Mammary epithelial cell (primary cell): ENCODE measurements at places on chromosomes 7 and 10. TPM values are rescaled to one million over a fixed set of nuclear protein-coding genes. Genes with fewer than 3 reads are reported as not detected.
A peak's percentile ranks its signal among the peaks of the same experiment; 100 is the strongest.

DNA sequence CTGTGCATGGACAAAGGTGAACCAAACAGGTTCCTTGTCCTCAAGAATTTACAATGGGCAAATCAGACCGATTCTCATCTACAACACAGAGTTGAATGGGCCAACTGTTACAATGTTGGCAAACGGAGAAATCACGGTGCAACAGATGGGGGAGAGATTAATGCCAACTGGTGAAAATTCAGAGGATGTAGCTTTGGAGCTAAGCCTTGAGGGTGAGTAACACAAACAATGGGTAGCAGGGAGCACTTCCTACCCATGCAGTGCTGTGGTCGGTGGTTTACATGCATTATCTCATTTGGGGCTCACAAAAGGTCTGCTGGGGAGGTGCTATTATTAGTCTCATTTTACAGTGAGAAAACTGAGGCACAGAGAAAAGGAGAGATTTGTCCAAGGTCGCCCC, 902 bp upstream of the NFE2L3 start:
- DNase-seq: no peak

DNA sequence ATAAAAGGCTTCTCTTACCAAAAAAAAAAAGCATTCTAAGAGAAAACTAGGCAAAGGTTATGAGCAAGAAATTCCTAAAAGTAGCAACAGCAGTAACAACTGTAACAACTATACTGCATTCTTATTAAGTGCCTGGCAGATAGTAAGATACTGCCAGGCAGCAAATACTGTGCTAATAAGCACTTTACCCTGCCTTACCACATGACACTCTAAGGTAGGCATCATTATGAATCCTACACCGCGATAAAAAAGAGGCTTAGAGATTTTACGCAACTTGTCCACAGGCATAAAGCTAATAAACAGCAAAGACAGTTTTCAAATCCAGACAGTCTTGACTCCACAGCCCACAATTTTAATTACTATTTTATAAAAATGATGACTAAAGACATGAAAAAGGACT, 83.2 kb downstream of the USP6NL start:
- DNase-seq: peak; percentile 61

DNA sequence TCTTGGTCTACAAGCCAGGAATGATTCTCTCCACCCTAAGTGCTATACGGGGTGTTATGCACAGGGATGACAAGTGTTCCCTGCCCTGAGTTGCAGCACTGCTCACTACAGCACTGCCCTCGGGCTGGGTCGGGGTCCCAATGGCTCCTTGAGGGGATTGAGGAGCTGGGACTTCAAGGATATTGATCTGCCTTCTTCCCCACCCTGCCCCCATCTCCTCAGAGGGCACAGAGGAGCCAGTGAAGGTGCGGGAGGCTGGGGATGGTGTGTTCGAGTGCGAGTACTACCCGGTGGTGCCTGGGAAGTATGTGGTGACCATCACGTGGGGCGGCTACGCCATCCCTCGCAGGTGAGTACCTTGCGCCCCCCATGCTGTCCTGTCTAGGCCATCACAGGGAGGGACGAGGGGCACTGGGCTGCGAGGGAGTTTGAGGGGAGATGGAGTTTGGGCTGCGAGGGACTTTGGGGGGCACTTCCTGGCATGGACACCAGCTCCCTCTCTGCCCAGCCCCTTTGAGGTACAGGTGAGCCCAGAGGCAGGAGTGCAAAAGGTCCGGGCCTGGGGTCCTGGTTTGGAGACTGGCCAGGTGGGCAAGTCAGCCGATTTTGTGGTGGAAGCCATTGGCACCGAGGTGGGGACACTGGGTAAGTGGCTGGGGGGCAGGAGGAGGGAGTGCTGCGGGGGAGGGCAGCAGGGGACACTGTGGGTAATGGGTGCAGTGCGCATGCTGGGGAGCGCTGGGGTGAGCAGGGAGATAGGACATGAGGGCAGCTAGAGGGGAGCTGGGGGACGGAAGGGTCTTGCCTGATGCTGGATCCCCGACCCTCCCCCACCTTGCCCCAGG, 10.3 kb downstream of the FLNC start:
- no peak for DNase-seq

- no peak for DNase-seq
Measured at GRCh38 chr7:132450696-132451095, 125.6 kb downstream of the PLXNA4 start.

DNA sequence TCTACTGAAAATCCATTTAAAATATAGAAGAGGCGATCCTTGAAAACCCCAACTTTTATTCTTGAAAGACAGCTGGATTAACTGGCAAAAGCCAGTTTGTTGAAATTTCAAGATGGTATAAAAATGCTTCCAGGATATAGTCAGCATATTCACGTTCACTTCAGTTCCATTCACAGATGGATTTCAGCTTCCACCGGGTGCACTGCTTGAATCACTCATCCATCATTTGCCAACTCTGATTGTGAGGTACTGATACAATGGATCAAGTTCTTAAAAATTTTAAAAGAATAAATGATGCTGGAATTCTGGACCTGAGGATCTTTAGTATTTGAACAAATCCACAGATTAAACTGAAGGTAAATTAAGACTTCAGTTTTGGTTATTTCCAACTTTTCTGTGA, 2.4 kb downstream of the PURB start:
- DNase-seq: no peak

Gene OGDH
- 81.2 TPM for polyA plus RNA-seq

Gene CRYGN
- polyA plus RNA-seq: not detected

Gene CALHM2
- 7.9 TPM for polyA plus RNA-seq

Gene ABCF2
- 61.2 TPM for polyA plus RNA-seq

Gene NPC1L1
- polyA plus RNA-seq: not detected

Gene PARD3
- polyA plus RNA-seq: 32.1 TPM
